T-helper 2 cell treated with Interferon-gamma antibody and Interleukin-4, amounts not matched to agents 5 μg/mL and 100 μg/mL, for 36 hours (primary cell): ENCODE measurements at places on chromosomes 4 and X.

GRCh38 chrX:112738347-112739033 lies 58.8 kb upstream of the LHFPL1 start:
- no peak overlapping the region for H3K27ac ChIP-seq
- H3K4me3 ChIP-seq = no peak overlapping the region
- H3K4me1 ChIP-seq = no peaks in the 10 kb centered on the region
- no peaks in the 10 kb centered on the region for H3K36me3 ChIP-seq
- DNase-seq = peak; percentile 5

DNA sequence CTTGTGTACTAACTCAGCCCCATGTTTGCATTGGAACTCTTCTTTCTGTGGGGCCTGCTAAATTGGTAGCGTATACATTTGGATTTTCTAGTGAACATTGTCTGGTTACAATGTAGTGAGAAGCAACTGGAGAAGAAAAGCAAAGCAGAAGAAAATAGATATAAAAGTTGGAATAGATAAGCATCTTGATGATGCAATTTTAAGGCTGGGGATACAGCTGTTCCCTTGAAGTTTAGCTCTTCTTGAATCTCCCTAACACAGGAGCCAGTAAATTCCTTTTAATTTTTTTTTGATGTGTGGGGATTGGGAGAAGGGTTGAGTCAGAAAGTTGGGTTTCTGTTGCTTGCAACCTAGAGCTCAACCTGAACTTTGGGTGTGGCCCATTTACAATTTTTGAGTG lies 308.1 kb downstream of the STIM2 start:
- no peak overlapping the region for H3K27ac ChIP-seq
- no peaks in the 10 kb centered on the region for H3K4me1 ChIP-seq
- no peak for DNase-seq
- no peak overlapping the region for H3K4me3 ChIP-seq
- H3K36me3 ChIP-seq = no peaks in the 10 kb centered on the region

DNA sequence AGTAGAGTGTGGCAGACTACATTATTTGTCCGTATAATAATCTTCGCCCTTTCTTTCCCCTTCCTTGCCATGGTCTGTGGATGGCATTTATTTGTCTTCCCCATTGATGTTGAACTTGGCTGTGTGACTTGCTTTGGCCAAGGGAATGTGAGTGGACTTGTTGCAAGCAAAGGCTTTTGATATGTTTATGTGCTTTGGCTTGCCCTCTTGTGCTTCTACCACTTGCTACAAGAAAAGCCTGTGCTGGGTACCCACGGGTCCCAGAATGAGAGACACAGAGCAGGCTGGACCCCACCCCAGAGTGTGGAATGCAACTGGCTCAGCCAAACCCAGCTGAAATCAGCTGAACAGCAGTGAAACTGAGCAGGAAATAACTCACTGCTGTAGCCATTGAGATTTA lies 63.0 kb downstream of the FAM184B start:
- H3K36me3 ChIP-seq = no peaks in the 10 kb centered on the region
- H3K4me1 ChIP-seq = no peaks in the 10 kb centered on the region
- H3K27ac ChIP-seq = no peak overlapping the region
- no peak for DNase-seq
- no peaks in the 10 kb centered on the region for H3K27me3 ChIP-seq

DNA sequence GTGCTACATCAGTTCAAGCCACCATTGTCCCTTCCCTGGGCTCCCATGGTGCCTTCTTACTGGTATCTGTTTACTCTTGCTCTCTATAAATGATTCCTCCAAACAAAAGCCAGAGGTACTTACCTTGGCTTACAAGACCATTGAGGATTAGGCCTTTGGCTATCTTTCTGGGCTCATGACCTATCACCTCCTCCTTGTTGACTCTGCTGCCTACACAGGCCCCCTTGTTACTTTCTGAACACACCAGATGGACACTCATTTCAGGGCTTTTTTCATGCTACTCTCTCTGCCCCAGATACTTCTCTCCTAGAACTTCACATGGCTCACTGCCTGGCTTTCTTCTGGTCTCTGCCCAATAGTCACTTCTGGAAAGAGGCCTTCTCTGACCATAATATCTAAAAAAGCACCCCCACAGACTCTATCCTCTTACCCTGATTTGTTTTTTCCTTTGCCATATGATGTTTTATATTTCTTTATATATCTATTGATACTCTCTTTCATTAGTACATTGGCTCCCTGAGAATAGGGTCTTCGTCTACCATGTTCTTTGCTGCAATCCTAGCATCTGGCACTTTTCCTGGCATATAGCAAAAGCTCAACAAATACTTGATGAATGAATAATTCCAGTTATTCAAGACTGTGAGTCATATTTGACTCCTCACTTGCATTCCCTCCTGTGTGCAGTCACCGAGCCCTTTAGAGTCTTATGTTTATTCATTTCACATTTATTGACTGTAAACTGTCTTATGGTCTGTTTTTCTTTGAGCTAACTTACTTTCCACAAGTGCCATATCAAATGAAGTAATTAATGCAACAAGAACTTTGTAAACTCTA lies 27.1 kb upstream of the TAPT1 start:
- H3K36me3 ChIP-seq = peaks cover 1% of the 10 kb centered on the region
- no peak for DNase-seq
- peaks cover 2% of the 10 kb centered on the region for H3K27me3 ChIP-seq
- H3K27ac ChIP-seq = no peak overlapping the region

GRCh38 chr4:74674750-74675149 lies 119.6 kb downstream of the BTC start:
- peaks cover 12% of the 10 kb centered on the region for H3K27me3 ChIP-seq
- peaks cover 3% of the 10 kb centered on the region for H3K4me1 ChIP-seq
- H3K27ac ChIP-seq = no peak overlapping the region
- H3K4me3 ChIP-seq = no peak overlapping the region

DNA sequence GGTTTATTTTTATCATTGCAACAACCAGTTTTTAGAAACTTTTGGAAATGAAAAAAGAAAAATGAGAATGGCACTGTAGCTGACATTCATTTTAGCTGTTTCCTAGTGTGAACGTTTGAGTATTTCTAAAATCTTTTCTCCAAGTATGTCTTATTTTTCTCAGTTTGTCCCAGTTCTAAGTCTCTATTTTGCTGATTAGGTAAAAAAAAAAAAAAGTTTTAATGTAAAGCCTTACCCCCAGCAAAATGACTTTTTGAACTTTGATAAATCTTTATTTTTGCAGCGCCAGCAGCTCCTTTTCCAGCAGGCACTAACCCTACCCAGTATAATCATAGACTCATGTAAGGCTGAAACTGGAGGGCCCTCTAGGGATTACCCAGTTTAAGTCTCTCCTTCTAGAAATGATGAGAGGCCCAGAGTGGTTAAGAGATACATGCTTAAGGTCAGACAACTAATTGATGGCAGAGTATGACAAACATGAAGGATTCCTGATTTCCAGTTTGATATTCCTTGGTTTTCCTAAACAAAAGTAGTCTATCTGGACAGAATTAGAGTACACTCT lies 84.3 kb upstream of the SLC4A4 start:
- H3K4me1 ChIP-seq = no peaks in the 10 kb centered on the region
- H3K4me3 ChIP-seq = no peak overlapping the region
- no peaks in the 10 kb centered on the region for H3K36me3 ChIP-seq
- no peak overlapping the region for H3K27ac ChIP-seq

- no peaks in the 10 kb centered on the region for H3K27me3 ChIP-seq
- no peak overlapping the region for H3K4me3 ChIP-seq
- no peaks in the 10 kb centered on the region for H3K4me1 ChIP-seq
- H3K36me3 ChIP-seq = no peaks in the 10 kb centered on the region
- DNase-seq = no peak
These were observed 39.3 kb downstream of the EVC start for GRCh38 chr4:5750052-5750945.

DNA sequence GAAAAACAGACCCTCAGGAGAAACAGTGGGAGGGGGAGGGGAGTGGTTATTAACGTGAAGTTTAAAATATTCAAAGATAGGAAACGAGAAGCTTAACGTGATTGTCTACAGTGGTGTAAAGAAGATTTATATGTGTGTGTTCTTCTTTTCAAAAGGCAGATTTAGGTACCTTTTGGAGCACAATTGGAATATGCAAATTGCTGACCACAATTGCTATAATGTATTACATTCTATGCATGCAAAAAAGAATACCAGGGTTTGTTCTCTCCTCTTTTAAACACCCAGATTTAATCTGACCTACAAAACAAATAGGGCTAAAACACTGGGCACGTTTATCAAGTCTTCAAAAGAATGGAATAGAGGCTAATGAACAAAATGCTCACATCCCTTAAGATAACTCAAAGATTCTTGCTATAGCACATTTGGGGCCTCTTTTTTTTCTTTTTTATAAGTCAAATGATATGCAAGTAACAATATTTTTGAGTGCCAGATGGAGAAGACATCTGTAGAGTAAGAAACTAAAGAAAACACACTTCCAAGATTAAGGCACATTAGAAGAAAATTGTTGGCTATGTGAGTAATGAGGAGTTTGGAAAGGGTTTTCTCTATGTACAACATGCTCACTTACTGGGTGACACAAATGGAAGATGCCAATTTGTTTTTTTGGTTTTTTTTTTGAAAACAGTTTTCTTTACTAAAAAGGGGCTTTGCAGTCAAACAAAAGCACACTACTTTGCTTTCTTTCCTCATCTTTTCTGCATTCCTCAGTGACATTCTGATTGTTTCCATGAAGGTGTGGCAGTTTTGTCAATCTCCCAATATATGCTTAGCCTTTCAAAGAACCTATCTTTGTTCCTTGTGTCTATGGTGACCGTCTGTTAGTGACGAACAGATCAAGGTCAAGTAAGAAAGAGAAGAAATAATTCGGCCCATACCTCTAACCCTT lies 240.3 kb downstream of the PALLD start:
- H3K4me3 ChIP-seq = no peak overlapping the region
- H3K4me1 ChIP-seq = no peaks in the 10 kb centered on the region
- no peak overlapping the region for H3K27ac ChIP-seq
- no peaks in the 10 kb centered on the region for H3K36me3 ChIP-seq

DNA sequence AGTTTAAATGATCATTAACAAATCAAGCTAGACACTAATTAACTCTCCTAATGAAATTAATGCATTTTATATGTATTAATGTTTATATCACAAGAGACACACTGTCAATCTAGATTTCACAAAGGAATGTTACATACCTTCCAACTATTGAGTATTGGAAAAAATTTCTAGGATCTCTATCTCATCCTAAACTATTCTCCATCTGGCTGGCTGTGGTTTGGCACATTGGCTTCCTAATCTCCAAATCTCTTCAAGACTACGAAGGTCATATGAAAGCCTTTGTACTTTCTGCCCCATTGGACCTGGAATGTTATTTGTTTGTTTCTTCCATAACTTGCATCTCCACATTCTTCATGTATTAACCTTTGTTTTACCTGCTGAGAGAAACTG lies 1160.0 kb downstream of the ADGRL3 start:
- DNase-seq = no peak
- no peaks in the 10 kb centered on the region for H3K36me3 ChIP-seq
- no peaks in the 10 kb centered on the region for H3K27me3 ChIP-seq
- H3K4me1 ChIP-seq = no peaks in the 10 kb centered on the region
- no peak overlapping the region for H3K4me3 ChIP-seq

DNA sequence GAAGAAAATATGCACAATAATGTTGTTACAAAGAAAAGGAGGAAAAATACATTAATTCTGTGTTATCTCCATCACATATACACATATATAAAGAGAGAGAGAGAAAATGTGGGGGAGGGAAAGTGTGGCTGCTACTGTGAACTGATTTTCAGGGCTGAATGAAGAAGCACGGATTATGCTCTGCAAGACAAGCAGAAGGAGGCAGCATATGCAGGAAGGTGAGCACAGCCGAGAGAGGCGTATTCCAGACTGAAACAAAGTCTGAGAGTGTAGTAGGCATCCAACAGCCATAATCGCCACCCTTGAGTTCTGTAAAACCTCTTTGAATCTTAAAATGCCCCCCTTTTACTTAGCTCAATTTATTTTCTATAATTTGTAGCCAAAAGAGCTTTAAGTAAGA lies 1081.8 kb upstream of the GRID2 start:
- H3K27me3 ChIP-seq = no peaks in the 10 kb centered on the region
- no peak overlapping the region for H3K4me3 ChIP-seq
- H3K36me3 ChIP-seq = no peaks in the 10 kb centered on the region

DNA sequence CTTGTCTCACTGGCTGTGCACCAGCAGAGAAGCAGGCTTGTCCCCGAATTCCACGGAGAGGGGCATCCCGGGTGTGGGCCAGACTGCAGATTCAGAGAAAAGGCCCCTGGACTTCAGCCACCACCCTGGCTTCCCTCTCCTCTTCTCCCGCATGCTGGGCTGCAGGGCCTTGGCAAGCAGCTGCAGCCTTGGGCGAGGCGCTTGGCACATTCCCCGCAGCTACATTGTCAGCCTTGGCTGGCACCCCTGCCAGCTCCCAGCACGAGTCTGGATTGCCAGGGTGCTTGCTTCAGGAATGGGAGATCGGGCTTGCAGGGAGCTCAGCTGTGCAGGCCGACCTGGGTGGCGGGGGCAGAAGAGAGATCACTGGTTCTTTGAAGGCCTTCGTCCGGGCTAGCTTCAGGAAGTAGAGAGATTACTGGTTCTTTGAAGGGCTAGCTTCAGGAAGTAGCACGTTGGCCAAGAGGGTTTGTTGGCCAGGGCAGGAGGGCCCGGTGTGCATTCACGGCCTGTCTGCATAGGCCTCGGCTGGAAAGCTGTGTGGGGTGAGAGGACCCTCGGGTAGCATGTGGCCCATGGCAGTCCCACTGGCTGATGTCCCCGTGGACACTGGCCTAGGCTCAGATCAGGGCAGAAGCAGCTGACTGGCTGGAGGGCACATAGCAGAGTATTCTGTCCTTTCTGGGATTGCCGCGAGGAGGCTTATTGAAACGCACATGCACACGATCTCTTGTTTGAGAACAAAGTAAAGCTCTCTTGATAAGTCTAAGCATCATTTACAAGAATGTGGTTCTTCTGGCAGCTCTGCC lies 2.7 kb downstream of the ABCD1 start:
- H3K27ac ChIP-seq = peak overlapping the region; percentile 60
- H3K36me3 ChIP-seq = peaks cover 22% of the 10 kb centered on the region
- DNase-seq = no peak
- peak overlapping the region; percentile 65 for H3K4me3 ChIP-seq

- DNase-seq = no peak
- no peaks in the 10 kb centered on the region for H3K4me1 ChIP-seq
- H3K36me3 ChIP-seq = no peaks in the 10 kb centered on the region
- no peak overlapping the region for H3K4me3 ChIP-seq
- no peak overlapping the region for H3K27ac ChIP-seq
These were observed 116.0 kb upstream of the LRPAP1 start for GRCh38 chr4:3648195-3648594.

DNA sequence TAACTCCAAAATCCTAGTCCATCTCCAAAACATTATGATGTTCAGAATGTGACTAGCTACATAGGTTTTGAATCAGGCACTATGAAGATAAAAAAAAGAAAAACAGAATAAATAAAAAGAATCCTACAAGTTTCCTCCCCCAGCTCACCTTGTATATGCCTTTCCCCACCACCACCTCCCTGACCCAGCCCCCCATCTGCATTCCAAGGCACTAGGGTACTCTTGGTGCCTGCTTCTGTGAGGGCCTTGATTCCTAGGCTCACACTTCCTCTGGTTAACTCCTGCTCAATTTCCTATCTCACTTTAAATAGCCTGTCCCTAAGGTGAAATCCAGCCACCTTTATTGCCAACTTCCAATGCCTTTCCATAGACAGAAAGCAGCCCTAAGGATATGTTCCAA lies 178.7 kb upstream of the ATOH1 start:
- no peaks in the 10 kb centered on the region for H3K4me1 ChIP-seq
- H3K27me3 ChIP-seq = no peaks in the 10 kb centered on the region
- no peaks in the 10 kb centered on the region for H3K36me3 ChIP-seq
- H3K4me3 ChIP-seq = no peak overlapping the region
